ENCODE measurements at places on chromosomes 3 and 15.

DNA sequence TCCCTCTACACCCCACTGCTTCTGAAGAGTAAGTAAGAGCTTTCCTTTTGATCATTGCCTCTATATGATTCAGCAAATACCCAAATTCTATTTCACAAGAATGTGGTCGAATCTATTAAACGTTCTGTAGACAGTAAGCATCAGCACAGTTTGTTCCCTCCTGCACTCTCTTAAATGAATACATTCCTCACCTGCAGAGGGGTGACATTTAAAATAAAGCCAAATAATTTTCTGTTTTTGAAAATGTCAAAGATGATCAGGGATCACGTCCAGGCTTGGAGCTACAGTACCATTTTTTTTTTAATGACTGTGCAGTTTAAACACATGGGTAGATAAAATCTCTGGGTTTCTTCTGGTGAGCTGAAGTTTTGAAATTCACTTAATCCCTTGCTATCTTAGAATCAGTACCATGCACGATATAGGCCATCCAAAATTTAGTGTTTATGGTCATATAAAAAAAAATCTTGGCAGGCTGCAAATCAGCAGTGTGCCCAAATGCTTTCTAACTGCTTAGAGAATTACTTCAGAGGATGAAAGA lies 12.8 kb downstream of the PYDC2 start:
- no peak for DNase-seq

DNA sequence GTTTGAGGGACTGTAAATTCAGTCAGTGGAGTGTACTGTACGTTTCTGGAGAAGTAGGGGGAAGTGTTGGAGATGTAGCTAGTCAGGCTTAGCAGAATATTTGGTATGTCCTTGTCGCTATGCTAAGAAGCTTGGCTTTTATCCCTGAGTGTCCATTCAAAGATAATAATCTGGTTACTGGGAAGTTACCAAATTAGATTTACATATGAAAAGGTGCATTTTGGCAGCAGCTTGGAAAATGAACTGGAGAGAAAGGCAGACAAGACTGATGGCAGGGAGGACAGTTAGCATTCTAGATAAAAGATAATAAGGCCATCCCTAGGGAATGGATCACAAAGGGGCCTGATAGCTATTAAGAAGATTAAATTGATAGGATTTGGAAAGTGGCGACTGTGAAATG lies 58.7 kb downstream of the P2RY1 start:
- DNase-seq: no peak

DNA sequence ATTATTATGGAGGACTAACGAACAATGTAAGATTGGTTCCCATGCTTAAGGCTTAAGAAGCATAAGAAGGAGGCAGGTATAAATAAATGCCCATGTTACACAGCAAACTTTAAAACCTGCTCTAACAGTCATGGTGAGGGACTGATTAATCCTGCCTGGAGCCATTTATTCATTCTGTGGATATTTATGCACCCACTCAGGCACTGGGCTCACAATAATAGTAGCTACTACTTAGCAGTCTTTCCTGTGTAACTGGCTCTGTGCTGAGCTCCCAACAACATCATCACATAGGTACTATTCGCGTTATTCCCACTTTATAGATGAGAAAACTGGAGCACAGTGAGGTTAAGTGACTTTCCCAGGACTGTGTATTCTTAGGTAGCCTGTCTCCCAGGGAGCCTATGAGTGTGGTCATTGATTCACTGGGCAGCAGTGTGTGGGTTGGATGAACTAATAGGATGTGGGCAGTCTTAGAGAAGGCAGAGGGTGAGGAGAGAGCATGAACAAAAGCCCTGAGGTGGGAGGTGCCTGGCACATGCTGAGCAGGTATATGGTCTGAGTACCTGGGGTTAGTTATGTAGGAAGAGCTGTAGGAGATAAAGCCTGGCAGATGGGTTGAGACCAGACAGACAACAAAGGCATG lies 44.1 kb upstream of the UMPS start:
- DNase-seq: no peak

- no peak for DNase-seq
Measured at GRCh38 chr3:183782576-183783276, 42.7 kb downstream of the MAP6D1 start.

- DNase-seq: no peak
Measured at GRCh38 chr3:130770644-130771043, 24.0 kb upstream of the PIK3R4 start.

DNA sequence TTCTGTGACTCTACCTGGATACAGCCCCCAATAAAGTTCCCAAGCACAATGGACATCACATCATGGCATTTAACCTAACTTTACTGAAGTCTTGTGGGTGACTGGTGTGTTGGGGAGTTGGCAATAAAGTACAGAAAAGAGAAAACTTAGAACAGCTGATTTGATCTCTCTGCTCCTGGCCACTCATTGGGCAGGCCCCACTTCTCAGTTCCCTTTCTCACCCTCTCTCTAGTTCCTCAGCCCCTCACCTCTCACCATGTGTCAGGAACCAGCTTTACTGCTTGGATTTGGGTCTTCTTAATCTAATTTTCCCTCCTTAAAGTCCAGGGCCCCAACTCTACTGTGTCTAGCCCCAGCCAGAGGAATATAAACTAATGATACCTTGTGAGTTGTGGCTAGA lies 713 bp upstream of the MUC13 start:
- no peak for DNase-seq

GRCh38 chr3:187792521-187792920 lies 47.3 kb upstream of the BCL6 start:
- no peak for DNase-seq

DNA sequence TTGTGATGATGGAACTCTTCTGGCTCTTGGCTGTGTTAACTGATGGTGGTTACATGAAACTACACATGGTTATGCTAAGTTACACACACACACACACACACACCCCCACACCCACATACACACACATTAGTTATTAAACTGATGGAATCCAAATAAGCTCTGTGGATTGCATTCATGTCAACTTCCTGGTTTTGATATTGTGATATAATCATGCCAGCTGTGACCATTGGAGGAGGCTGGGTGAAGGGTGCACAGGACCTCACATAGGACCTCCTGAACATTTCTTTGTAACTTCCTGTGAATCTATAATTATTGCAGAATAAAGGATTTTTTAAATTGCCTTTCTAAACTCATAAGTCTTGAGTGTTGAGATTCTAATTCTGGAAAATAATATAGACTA lies 58.9 kb upstream of the LIMD1 start:
- no peak for DNase-seq

- DNase-seq: no peak
Measured at GRCh38 chr3:160998581-160998980, 106.6 kb downstream of the B3GALNT1 start.

- no peak for DNase-seq
Measured at GRCh38 chr3:107452436-107452835, 70.3 kb upstream of the BBX start.

- no peak for DNase-seq
Measured at GRCh38 chr3:109018828-109019227, 65.1 kb upstream of the GUCA1C start.
